ENCODE measurements at places on chromosomes 7 and 10.

DNA sequence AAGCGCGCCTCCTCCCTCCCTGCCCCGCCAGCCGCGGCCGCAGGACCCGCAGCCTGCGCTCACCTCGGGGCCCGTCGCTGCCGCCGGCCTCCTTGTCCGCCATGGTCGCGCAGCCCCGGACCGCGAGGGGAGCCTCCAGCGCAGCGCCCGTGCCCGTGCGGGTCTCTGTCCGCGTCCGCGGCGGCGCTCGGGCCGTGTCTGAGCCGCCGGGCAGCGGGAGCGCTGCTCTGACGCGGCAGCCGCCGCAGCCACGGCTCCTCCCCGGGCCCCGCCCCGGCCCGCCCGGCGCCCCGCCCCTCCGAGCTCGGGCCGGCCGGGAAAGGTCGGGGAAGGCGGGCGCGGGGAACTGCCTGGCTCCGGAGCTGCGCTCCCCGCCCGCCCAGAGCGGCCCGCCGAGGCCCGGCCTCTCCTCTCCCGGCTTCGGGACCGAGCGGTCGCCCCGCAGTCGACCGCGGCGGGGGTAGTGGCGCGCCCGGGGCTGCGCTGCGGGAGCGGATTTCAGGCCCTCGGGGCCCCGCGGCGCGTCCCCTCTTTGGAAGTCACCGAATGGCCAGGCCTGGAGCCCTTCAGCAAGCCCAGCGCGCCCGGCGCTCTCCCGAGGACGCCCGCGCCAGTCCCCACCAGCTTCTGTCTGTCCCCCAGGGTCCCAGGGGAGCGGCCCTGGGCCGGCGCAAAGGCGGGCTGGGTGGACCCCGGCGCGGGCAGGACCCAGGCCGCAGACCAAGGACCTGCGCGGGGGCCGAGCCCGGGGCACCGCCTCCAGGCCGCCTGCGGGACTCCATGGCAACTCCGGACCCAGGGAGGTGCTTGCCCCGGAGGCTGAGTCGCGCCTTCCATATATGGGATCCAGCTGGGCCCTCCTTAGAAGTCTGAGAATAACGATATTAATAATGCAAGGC is at the start of gene HSPA12A:
Gene HSPA12A, minus strand, starts transcription at position 200 of the 899 bp plus-strand sequence. Its CDS starts 97 bp downstream, at position 103.
- DNase-seq = peak; percentile 31

DNA sequence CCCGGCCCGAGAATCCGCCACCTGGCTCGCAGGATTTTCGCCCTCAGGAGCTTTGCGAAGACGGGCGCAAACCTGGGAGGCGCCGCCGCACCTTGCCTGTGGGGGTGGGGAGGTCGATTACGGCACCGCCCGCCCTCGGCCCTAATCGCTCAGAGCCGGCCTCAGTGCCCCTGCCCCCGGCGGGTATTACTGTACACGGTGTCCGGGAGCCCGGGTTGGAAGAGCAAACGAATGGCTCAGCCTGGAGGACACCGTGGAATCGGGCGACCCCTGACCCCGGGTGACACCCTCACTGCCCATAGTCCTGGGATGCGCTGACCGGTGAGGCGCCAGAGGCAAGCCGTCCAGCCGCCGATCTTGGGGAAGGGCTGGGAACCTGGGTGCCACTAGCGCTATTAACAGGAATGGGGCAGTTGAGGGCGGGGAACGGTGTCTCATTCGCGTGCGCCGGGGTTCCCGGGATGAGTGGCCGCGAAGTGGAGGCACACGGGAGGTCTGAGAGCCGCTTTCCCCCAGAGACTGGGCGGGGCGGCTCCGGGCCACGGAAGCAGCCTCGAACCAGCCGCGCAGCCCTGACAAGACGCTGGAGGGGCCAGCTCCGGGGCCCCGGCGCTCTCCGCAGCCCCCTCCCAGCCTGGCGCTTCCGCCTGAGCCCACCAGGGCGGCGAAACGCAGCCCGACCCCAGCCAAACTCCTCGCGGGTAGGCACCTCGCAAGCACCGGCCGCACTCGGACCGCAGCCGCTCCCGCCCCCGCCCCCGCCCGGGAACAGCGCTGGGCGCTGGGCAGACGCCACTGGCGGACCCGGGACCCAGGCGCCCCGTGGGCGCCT is 167.5 kb downstream of the NRF1 start:
- DNase-seq = no peak

DNA sequence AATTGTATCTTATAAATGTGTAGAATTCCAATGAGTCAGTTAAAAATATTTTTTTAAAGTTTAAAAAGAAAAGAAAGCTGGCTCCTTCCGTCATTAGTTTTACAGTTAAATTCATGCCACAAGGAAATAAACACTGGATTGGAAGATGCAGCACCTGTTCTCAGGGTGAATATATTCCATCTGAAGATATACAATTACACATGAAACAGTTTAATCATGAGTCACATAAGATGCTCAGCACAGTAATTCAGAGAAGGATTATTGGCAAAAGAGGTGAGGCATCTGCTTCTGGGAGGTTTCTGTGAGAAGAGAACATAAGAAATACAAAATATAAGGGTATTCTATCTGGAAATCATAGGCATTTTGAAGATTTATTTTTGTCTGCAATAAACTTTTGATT is 376.5 kb upstream of the SORCS1 start:
- no peak for DNase-seq

DNA sequence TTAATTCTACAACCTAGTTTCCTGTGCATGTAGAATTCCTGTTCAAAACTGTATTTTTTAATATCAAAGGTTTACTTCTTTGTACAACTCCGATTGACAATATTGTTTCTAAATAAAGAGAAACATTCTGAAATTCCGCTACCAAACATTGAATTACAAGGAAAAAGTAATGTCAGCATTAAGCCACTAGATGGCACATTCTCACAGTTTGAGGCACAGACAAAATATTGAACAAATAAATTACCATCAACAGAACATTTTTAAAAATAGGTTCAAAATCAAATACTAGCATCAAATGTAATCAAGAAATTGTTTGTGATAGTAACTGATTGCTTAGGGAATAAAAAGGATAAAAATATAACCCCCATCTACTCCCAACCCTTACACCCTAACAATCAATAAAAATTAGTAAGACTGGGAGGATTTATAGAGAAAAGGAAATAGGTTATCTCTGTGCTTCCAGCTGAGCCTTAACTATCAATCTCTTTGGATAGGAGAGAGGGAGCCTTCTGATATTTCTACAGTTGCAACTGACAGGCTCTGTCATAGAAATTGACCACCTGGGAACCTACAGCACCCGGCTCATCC is 86.6 kb upstream of the C7orf33 start:
- no peak for DNase-seq

DNA sequence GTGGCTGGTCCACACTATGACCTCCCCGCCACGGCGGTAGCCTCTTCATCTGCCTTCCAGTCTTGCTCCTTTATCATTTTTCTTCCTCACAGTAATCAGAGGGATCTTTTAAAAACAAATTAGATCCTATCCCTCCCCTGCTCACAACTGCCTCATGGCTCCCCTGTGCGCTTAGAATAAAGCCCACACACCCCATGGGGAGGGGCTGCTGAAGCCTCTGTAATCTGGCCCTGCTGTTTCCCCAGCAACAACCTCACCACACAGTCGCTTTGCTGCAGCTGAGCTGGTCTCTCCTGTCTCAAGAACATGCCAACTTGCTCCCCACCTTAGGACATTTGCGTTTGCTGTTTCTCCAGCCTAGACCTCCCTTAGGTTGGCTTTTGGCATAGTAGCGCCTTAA is 41.0 kb downstream of the SP8 start:
- DNase-seq = no peak

- DNase-seq = no peak
These were observed 71.0 kb downstream of the DLG5 start for GRCh38 chr10:77855404-77856155.

DNA sequence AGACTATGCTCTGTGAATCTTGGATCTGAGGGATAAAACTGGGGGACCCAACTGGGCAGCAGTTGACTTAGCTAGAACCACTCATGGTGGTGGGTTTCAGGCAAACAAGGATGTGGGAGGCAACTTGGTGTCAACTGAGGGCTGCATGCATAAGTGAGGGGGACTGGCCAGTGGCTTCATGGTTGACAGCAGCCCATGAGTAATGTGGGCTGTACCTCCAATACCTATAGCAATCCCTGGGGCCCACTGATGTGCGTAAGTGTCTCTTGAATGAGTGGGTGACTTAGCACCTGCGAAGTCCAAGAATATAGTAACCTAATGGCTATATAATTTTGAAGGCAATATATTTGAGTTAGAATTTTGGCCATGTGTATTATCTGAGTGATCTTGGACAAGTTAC is 13.7 kb upstream of the MAP3K8 start:
- DNase-seq = no peak

DNA sequence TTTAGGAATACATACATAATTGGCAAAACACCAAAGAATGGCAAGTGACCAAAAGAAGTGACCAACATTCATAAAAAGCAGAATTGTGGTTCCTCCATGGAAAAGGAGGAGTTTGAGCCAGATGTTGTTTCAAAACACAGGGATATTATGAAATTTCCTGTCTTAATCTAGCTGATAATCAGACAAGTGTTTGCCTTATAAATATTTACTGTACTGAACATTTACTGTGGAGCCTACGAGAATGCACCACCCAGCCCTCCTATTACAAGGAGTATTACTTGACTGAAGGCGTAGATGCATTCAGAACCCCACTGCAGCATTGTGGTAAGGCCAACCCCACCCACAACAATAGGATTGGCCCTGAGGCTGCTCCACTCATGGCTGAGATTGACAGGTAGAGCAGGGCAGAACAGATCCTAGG is 118.9 kb downstream of the AKR1D1 start:
- DNase-seq = no peak

DNA sequence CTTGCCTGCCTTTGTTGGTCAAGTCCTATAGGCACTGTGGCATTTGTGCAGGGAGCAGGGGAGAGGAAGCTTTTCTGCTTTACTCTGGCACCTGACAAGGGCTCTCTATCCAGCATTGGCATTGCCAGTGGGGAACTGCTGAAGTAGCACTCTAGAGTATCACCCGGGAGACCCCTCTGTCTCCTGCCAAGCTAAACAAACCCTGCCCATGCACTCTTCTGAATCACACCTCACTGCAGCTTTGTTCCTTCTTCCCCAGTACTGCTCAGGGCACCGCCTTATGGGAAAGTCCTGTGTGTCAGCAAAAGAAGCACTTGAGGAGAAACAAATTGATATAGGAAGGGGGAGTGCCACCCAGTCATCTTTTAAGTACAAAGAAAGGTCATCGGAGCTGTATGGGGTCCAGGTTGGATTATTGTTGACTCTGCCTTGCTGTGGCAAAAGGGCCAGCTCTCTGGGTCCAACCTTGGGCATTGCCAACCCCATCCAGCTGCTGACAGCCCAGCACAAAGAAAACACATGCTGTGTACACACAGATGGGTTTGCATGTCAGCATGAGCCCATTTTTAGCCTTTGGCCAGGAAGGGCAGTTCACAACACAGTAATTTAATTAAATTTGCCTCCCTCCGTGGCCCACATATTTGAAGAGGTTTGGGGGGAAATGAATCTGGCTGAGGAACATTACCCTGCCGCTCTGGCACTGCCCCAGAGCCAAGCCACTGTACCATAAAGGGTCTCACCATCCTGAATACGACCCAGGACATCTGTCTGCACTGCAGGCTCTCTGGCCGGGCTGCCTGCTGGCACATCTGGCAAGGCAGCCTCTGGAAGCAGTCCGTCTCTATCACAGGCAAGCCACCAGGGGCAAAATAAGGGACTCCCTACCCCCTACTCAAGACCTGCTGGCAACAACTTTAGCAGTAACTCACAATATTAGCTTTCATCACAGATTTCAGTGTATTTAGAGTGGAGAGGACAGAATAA is 13.1 kb downstream of the LRRC4 start:
- peak; percentile 45 for DNase-seq

DNA sequence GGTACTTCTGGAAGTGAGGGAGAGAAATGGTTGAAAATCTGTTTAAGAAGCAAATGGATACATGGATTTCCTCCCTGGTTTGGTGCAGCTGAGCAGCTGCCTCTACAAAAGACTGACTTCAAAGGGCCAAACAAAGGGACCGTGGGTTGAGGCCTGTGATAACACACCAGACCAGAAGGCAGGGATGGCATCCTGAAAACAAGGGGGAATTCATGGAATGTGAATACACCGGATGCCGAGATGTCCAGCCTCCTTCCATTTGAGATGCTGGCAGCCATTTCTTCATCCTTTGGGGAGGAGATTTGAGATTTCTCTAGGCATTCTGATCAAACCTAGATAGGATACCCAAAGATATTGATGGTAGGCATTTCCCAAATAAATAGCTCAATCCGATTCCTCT is 36.9 kb downstream of the TAF3 start:
- no peak for DNase-seq

DNA sequence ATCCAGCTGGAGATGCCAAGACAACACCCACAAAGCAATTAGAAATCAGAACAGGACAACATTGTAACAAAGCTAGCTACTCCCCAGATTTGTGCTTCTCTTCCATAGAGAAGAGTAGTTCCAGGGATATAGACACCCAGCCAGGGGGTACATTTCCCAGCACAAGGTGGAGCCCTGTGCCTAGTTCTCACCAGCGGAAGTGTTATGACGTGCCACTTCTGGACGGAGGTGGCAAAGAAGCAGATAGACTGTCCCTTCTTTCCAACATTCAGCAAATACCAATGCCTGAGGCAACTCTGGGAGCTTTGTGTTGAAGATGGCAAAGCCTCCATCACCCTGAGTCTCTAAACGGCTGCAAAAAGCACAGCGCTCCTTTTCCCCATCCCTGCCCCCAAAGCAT is 23.4 kb upstream of the GSAP start:
- no peak for DNase-seq

DNA sequence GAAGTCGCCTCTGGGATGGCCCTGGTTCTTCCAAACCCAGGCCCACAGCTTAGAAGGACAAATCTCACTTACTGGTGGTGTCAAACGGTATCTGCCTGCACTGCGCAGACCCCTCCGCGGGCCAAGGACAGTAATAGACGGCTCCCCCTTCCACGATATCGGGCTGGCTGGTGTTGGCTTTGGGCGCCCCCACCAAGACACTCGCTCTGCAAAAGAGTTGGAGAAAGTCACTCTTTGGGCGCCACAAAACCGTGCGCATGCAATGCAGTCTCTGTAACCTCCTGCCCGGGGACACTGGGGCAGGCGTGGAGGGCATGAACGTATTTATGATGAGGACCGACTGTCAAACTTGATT is 1.1 kb downstream of the ITGA8 start:
- DNase-seq = no peak

GRCh38 chr10:26221541-26221940 is 5.0 kb downstream of the GAD2 start:
- DNase-seq = no peak

- DNase-seq = no peak
These were observed 44.8 kb downstream of the CHST3 start for GRCh38 chr10:72009051-72009424.

- no peak for DNase-seq
These were observed 49.2 kb upstream of the FAM133B start for GRCh38 chr7:92639213-92639896.
